ENCODE measurements at places on chromosomes 13 and 19. TPM values are rescaled to one million over a fixed set of nuclear protein-coding genes. Genes with fewer than 3 reads are reported as not detected.
A peak's percentile ranks its signal among the peaks of the same experiment; 100 is the strongest.

The TEX30 gene
- total RNA-seq = 8.4 TPM

The SWSAP1 gene
- total RNA-seq = 3.0 TPM

The CAPN12 gene
- total RNA-seq = 6.1 TPM

DNA sequence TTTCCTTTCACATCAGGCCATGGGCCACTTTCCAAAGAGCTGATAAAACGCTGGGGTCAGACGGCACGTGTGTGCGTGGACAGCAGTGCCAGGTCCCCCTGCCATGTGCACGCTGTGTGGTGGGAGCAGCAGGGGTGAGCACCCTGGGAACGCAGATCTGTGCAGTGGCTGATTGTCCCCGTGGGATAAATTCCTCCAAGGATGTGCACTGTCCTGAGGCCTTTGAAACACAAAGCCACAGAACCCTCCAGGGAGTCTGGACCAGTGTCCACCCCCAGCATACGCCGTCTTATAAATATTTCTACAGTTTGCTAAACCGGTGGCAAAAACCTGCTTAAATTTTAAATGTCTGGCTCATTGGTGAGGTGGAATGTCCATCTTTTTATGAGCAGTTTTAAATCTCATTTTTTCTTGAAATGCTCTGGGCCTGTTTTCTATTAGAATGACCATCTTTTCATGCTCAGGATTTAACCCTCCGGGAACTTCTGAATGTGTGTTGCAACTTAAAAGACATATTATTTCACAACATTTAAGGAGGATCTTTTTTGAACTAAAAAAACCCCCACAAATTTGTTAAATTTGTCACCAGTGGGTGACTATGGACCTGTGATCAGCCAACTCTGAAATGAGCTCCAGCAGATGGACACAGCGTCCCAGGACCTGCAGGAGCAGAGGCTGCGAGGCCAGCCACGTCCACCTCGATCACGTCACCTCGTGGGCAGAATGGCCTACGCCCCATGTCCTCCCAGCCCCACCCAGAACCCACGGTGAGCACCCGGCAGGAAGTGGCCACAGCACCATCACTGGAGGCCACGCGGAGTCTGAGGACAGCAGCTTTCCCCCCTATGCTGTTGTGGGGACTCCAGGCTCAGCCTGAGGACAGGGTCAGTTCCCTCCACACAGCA lies 68.6 kb downstream of the RASA3 start:
- no peak overlapping the region for H3K4me3 ChIP-seq
- H3K4me1 ChIP-seq = peaks cover 62% of the 10 kb centered on the region
- DNase-seq = no peak

- no peaks in the 10 kb centered on the region for H3K4me1 ChIP-seq
- H3K27me3 ChIP-seq = peaks cover 9% of the 10 kb centered on the region
- H3K4me3 ChIP-seq = no peak overlapping the region
- DNase-seq = no peak
- no peaks in the 10 kb centered on the region for H3K36me3 ChIP-seq
Observed at GRCh38 chr13:50537029-50537428, 306.5 kb downstream of the DLEU7 start.

DNA sequence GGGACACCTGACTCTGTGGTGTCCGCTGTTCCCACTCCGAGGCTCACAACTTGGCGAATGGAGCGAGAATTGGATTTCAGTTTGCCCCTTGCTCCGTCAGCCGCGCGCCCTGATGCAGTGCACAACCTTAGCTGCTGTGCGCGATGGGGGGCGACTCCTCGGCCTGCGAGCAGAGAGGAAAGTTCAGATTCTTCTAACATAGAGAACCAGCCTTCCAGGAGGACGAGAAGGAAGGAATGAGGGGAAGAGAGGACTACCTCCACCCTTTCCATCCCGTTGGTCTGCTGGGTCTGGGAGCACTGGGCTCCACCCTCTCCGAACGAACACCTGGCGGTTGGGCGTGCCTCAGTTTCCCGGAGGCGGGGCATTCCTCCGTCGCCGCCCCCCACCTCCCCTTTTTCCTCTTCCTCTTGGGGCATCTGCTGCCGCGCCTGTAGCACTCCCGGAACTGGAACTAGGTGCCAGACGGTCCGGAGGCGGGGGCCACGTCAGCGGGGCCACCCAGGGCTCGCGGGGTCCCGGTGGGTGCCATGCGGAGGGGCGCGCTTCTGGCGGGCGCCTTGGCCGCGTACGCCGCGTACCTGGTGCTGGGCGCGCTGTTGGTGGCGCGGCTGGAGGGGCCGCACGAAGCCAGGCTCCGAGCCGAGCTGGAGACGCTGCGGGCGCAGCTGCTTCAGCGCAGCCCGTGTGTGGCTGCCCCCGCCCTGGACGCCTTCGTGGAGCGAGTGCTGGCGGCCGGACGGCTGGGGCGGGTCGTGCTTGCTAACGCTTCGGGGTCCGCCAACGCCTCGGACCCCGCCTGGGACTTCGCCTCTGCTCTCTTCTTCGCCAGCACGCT lies at the start of gene KCNK6:
Gene KCNK6 (plus strand): TSS at position 425 of the 838 bp plus-strand sequence. CDS start 106 bp downstream, at position 531.
- H3K36me3 ChIP-seq = no peaks in the 10 kb centered on the region
- H3K4me1 ChIP-seq = peaks cover 54% of the 10 kb centered on the region
- H3K27ac ChIP-seq = peak within 1 kb of the TSS; percentile 57
- H3K27me3 ChIP-seq = no peaks in the 10 kb centered on the region

GRCh38 chr19:10984166-10984735 lies 23.4 kb downstream of the SMARCA4 start:
- DNase-seq = no peak
- H3K27ac ChIP-seq = no peak overlapping the region
- peaks cover 43% of the 10 kb centered on the region for H3K36me3 ChIP-seq
- H3K4me3 ChIP-seq = no peak overlapping the region
- H3K4me1 ChIP-seq = no peaks in the 10 kb centered on the region

All from CD4-positive, CD25-positive, alpha-beta regulatory T cell (primary cell).